A673 (cell line): ENCODE measurements at places on chromosomes 16 and 17. TPM values are rescaled to one million over a fixed set of nuclear protein-coding genes. Genes with fewer than 3 reads are reported as not detected.

- DNase-seq = no peak
Measured at GRCh38 chr17:45677770-45678169, 106.3 kb upstream of the CRHR1 start.

CACNB1 gene
- total RNA-seq = 8.0 and 10.4 TPM in 2 replicates

DNA sequence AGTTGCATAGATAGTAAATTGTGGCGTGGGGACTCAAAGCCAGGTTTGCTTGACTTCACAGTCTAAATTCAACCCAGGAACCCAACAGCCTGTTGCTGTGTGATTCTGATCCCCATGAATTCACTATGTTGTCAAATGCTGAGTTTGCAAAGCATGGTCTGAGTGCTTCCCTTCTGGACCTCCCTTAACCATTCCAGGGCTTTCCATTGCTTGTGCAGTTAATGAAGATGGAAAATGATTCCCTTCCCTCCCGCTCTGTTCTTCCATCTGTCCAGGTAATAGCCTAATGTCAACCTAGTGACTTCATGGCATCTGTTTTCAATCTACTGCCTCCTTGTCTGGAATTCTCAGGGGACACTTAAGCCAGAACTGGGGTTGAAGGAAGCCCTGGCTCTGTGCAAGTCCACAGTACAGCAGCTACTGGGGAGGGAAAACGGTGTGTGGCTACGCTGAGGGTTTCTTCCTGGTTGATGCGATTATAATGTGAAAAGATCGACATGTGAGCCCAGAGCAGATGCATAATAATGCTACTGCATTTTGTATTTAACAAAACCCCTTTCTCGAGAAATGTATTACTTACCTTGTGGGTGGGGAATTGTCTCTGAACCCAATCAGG is 206.7 kb downstream of the CDH13 start:
- no peak for DNase-seq

DNA sequence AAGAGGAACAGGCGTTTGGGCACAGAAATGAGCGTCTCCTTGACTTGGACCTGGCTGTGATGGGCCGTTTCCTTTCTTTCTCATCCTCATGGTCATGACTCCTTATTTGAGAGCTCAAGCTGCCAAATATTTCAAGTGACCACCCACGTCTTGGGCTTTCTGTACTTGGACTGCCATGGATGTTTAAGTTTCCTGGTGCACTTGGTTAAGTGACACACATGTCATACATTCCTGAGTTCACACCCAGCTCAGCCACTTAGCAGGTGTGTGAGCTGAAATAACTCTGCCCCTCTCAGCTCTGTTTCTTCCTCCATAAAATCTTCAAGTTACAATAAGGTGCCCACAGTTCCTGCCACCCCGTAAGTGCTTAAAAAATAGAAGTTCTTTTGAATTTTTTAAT is 114.5 kb downstream of the CLEC16A start:
- no peak for DNase-seq

DNA sequence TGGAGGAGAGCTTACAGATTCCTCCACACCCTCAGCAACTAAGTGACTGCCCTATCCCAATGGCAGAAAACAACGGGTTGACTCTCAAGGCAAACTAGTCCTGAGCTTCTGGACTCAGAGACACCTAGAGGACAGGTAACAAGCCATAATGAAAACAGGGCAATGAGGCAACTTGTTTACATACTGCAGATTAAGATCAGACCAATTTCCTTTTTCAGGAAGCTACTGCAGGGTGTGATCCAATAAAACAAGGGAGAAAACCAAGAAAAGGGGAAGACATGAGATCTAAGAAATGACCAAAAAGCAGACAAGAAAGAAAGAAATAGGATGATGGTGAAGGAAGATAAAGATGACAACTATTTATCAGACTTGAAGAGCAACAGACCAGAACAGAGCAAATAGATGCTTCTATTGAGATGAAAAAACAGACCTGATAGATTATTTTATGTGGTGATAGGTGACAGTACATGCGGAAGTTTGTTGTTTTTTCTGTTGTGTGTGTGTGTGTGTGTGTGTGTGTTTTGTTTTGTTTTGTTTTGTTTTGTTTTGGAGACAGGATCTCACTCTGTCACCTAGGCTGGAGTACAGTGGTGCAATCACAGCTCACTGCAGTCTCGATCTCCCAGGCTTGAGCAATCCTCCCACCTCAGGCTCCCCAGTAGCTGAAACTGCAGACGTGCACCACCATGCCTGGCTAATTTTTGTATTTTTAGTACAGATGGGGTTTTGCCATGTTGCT is 120.7 kb downstream of the GAS7 start:
- no peak for DNase-seq

- no peak for DNase-seq
Measured at GRCh38 chr16:83407928-83408327, 399.9 kb upstream of the HSBP1 start.

GPR139 gene
- not detected in 2 replicates for total RNA-seq

HLF gene
- 3.2 and 5.1 TPM in 2 replicates for total RNA-seq

DNA sequence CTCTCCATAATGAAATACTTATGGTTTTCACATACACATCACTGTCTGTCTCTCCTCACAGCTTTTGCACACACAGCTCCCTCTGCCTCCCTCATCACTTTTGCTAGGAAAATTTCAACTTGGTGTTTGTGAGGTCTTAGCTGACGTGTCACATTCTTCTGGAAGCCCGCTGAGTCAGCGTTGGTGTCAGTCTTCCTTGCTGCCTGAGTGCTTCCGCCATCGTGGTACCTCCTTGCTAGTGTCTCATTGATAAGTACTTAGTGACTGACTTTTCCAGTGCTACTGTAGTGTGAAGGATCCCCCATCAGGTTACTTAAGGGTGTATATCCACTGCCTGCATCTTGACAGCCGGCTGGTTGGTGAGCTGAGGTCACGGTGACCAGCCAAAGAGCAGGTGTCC is 33.5 kb downstream of the CA10 start:
- no peak for DNase-seq

KRT40 gene
- total RNA-seq = 0.98 and 1.1 TPM in 2 replicates

DNA sequence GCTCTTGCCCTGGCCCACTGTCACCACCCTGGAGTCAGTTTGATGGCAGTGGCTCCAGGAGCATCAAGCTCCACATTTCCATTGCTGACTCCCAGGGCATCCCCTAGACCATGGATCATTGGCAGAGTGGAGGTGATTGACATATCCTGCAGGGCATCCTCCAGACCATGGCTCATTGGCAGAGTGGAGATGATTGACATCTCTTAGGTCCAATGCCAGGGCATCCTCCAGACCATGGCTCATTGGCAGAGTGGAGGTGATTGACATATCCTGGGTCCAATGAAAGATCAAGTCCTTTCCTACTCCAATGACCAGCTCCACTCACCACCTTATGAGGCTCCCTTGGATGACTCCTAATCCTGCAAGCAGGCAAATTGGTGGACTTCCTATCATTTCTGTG is 174.3 kb upstream of the NLRP1 start:
- DNase-seq = peak; percentile 50

ZNF385C gene
- 0.15 and 0.17 TPM in 2 replicates for total RNA-seq

CSH1 gene
- not detected in 2 replicates for total RNA-seq

DNA sequence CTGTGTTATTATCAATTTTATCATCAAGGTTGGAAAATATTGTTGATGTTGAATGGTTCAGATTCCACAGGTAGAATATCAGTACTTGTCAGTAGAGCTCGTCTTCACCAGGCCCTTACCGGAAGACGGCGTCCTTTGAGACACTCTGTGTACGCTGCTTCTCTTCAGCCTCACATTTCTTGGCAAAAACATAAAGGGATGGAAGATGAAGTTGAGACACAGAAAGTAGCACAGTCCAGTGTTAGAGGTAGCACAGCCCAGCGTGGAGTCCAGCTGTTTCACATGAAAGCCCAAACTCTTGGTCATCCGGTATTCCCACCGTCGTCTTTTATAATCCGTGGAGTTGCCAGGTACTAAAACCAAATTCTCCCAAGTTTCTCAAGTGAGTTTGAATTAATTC is 30.4 kb downstream of the ATP2C2 start:
- DNase-seq = no peak

G6PC1 gene
- total RNA-seq = not detected in 2 replicates

DNA sequence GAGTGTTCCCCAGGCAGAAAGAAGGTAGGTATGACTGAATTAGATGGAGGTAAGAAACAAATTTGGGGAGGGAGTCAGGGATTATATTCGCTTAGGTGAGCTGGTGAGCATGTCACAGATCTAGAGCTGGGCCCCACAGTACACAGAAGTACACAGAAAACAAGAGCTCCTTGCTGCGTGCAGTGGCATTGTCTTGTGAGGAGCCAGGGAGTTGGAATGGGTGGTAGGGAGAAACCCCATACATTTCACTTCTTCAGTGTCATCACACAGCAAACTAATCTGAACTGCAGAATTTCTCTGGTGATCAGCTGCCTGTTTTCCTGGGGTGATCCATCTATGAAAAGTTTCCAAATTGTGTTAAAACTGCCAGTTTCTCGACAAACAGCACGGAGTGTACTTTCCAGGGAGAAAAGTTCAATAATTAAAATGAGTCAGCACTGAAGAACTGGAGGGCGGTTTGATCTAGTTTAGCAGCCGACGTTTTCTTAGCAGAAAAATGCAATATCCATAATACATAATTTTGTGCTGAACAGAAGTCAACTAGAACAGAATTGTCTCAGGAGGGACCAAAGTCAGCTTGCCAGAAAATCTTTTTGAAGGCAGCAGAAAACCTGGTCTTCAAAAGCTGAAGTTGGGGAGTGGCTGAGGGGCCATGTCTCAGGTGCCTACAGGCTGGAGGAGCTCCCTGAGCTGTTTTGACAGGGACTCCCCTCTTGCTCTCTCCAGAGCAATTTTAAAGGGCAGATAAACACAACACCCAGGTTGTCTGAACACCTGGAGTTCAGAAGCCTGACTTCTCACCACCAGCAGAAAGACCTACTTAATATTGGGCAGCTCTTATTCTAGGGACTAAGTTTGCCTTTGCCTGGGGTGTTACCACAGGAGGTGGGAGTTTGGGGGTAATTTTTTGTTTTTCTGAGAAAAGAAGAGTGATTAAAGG is 448.6 kb downstream of the CA10 start:
- DNase-seq = no peak
